ENCODE measurements at places on chromosomes 1 and 21.

GRCh38 chr1:166906647-166907046 is 30.6 kb upstream of the TADA1 start:
- no peak for DNase-seq

DNA sequence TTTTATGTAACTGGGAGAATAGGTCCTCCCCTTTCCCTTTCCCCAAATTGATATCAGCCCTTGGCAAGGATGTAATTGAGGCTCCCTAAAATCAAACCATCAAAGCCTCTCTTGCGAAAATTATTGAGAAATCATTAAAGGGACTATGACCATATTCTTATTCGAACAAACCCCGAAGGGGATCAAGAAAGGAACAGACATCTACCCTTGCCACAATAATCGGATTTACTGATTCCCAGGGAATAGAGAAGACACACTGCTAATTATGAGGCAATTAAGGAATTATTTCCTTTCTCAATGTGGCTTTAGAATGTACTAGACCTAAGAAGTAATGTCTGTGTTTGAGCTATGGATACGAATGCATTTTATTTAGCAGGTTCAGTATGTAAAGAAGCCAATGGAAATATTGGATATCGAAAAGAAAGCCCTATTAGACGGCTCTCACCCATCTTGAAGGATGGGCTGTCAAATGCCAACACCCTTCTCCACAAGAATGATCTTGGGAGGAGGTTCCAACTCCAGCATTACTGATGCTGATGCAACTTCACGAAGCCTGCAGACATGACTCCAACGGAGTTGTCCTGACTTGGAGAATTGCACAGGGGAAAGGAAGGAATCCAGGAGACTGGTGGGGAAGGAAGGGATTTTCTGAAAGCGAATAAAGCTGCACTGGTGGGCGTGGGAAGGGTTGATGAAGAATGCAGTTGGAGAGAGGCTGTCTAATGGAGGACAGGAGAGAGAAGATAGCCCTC is 11.6 kb upstream of the PTPRF start:
- DNase-seq, result no peak

- no peak for DNase-seq
Measured at GRCh38 chr1:94532077-94532476, 9.5 kb downstream of the F3 start.

- no peak for DNase-seq
Measured at GRCh38 chr1:172622541-172622940, 36.4 kb upstream of the FASLG start.

- DNase-seq, result no peak
Measured at GRCh38 chr21:34922479-34922878, 126.6 kb downstream of the RUNX1 start.

- peak; percentile 23 for DNase-seq
Measured at GRCh38 chr21:45226540-45227326, 61.0 kb downstream of the POFUT2 start.

Data from activated CD4-positive, alpha-beta T cell treated with anti-CD3 and anti-CD28 coated beads, Interleukin-2, amount 50 U/mL, for 16 hours (primary cell).